ENCODE measurements at places on chromosomes 1 and 21.

GRCh38 chr1:167909691-167910180 lies 4.2 kb downstream of the ADCY10 start:
- no peak for DNase-seq

GRCh38 chr21:37696936-37697335 lies 219.3 kb downstream of the KCNJ6 start:
- no peak for DNase-seq

DNA sequence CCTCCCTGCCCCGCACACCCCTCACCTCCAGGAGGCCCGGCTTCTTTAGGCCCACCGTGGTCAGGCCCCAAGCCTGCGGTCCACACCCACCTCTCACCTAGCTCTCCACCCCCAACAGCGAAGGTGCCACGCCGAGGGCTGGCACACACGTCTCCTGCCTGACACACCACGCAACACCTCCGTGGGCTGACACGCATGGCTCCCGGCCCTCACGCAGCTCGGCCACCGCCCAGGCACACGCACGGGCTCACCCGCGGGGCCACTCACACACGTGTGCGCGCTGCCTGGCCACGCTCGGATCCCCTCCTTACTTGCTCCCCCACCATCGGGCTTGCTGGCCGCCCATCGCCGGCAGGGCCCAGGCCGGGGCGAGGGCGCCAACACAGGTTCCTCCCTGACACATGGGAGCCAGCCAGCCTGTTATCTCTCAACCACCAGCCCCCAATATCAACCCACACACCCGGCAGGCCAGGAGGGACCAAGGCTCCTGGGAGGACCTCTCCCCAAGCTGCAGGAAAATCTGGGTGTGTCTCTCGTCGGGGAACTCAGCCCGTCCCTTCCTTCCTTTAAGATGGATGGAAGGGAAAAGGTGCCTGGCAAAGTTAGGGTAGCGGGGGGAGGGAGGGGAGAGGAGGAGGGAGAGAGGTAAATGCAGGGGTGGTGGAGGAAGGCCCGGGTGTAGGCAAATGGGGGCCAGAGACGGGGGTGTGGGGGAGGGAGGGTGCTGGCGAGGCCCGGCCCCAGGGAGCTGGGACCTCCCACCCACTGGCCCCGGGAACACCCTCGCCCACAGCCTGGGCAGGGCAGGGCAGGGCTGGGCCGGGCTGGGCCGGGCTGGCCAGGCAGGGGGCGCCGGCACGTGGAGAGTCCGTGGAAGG lies 546 bp downstream of the ELOVL1 start:
- DNase-seq = peak; percentile 48

DNA sequence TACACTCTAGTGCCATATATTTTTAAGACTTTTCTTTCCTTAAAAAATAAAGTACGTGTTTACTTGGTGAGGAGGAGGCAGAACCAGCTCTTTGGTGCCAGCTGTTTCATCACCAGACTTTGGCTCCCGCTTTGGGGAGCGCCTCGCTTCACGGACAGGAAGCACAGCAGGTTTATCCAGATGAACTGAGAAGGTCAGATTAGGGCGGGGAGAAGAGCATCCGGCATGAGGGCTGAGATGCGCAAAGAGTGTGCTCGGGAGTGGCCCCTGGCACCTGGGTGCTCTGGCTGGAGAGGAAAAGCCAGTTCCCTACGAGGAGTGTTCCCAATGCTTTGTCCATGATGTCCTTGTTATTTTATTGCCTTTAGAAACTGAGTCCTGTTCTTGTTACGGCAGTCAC lies 25.2 kb downstream of the PSEN2 start:
- DNase-seq = no peak

DNA sequence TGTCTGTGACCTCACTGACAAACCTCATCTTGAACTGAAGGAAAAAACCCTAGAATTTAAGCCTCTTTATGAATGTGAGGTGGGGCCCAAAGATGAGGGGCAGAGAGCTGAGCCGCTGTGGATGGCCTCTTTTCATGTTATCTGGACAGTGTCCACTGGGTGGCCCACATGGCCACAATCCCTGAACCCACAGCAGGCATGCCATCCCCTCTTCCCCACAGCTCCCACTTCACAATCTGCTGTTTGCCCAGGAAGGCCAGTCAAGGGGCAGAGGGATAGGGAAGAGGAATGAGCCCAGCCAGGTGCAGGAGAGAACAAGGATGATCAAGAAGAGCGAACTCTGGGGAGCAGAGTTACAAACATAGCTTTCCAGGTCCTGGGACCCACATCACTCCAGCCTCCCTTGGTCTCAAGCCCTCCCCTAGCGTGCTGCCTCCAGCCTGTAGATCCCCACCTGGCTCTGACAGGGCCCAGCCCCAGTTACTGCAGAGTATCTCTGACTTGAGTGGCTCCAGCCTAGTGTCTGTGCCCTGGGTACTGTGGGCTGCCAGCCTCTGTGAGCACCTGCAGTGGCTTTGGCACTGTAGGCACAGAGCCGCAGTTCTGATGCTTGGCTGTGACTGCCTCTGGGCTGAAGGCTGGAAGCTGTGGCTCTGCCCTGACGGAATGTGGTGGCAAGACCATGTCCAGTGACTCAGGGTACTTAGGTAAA lies 1.9 kb upstream of the SLFNL1 start:
- DNase-seq = peak; percentile 60

GRCh38 chr1:234246638-234247116 lies 126.6 kb upstream of the COA6 start:
- no peak for DNase-seq

- DNase-seq = no peak
These were observed 41.5 kb upstream of the CTBS start for GRCh38 chr1:84615790-84616189.

DNA sequence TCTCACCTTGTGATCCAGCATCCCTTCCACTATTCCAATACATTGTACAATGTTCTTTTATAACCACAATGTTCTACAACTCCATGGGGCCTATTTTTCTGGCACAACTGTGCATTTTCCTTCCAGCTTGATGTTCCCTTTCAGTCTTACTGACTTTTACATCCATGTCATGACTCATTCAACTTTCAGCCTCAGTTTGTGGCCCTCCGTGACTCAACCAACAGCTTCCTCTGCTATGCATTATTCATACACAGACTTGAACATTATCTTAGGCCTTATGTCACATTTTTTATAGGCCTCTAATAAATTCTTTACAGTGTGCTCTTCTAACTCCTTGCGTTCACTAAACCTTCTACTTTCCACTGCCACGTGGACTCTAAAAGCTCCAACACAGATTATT lies 119.4 kb upstream of the PRMT6 start:
- DNase-seq = peak; percentile 33

DNA sequence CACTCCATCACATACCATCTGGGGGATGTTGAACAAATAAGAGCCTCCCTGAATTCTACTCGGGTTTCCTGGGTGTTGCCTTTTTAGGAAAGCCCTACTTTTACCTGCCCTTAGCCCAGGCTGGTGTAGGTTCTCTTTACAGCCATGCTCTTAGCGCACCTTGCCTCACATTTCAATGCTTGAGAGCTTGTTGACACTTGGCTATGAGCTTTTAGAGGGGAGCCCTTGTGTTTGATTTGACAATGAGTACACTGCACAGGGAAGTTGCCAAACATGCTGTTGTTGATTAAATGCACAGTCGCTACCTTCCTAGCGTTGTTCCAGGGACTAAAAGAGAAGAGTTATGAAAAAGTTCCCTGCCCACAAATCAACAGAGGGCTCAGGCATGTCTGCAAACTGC lies 103.8 kb downstream of the TRABD2B start:
- DNase-seq = no peak

GRCh38 chr1:232009741-232010140 lies 383.2 kb downstream of the DISC1 start:
- DNase-seq = no peak

- DNase-seq = no peak
These were observed 692 bp downstream of the TARDBP start for GRCh38 chr1:11013160-11013531.

DNA sequence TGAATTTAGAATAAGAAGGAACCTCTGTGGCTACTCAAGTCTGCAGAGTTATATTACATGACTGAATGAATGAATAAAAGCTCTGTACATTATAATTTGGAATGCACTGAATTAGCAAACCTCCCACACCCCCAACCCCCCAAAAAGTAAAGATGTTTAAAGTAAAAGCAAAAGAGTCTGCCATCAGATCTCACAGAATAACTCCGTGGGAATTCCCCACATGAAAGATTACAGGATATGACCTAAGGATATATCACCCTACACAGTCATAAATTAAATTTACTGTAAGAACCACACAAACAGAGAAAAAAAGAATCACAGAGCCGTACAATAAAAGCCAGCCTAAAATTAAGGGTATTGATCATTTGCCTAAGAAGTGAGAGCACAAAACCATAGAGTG lies 587.3 kb downstream of the PTPRC start:
- no peak for DNase-seq

DNA sequence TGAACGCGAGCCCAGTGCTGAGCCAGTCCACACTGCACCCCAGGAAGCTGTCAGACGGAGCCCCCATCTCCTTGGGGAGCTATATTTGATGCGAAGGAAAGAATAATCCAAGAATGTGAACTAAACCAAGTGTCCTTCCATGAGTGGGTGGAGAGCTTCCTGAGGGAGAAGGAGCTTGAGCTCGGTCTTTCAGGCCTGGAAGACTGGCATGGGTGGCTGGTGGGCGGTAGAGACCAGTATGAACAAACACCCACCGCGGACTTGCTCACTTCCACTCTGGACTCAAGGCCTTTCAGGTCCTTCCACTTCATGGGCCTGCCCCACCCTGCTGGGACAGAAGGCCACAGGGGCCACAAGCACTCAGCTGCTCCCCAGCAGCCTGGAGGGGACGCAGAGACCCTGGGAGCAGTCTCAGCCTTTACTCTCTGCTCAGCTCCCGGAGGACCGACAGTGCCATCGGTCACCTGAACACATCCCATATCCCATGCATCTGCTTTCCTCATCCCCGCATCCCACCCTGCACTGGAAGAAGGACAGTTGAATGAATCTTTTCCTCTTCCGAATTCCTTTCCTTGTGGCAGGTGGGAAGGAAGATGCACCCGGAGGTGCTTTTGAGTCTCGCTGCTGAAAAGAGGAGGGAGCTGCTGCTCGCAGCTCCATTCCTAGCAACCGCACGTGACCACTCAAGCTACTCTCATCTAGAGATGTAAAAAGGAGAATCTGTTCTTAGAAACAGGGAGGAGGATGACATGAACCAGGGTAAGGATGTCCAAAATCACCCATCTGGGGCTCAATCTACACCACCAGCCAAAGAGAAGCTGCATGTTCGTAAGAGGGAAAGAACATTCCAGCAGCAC lies 92.3 kb downstream of the PGBD5 start:
- DNase-seq = no peak

GRCh38 chr1:169878498-169878897 lies 15.2 kb downstream of the SCYL3 start:
- no peak for DNase-seq

- peak; percentile 8 for DNase-seq
These were observed 442.6 kb upstream of the PRMT6 start for GRCh38 chr1:106613861-106614260.

DNA sequence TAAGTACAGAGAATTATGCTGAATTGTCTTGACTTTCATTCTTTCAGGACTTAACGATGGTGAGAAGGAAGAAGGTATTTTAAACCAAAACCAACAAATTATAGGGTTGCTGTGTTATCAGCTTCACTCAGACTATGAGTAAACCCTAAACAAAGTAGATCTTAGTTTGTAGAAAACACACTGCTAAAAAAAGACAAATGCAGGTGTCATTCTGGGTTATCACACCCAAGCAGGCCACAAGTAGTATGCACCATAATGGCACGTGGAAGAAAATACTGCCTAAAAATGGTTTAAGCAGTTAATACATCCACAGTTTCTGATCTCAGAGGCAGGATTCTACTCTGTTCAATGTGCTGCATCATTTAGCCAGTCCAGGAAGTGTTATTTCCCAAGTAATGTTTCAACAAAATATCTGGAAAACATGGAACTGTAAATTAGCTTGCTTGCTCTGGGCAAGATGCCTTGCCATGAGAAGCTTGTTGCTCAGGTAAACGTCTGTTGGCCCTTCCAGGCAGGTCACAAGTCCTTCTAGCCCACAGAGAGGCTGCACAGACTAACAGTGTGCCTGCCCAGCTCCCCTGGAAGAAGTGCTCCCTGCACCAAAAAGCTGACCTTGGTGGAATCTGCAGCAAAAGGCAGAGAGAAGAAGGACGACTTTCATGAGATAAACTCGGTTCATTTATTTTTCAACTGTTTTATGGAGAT lies 4.1 kb downstream of the DIPK1A start:
- no peak for DNase-seq

DNA sequence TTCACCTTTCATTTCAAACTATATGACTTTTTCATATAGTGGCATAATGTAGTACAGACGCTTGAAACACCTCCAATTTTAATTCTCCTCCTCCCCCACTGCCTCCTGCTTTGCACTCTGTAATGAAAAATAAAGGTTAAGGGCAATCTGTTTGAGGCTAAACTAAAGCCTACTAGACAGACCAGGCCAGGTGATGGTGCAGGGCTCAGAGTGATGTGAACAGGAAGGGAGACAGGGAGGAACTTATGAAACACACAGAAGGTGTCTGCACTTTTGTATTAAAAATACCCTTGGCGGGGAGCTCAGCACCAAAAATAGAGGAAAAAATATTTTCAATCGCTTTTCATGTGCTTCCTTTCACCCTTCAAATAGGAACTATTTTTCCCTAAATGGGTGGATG lies 415.4 kb downstream of the LMO4 start:
- no peak for DNase-seq

- DNase-seq = no peak
These were observed 940 bp upstream of the PRKCZ start for GRCh38 chr1:2049225-2049717.

GRCh38 chr1:27481994-27482620 lies 7.9 kb downstream of the WASF2 start:
- DNase-seq = no peak

DNA sequence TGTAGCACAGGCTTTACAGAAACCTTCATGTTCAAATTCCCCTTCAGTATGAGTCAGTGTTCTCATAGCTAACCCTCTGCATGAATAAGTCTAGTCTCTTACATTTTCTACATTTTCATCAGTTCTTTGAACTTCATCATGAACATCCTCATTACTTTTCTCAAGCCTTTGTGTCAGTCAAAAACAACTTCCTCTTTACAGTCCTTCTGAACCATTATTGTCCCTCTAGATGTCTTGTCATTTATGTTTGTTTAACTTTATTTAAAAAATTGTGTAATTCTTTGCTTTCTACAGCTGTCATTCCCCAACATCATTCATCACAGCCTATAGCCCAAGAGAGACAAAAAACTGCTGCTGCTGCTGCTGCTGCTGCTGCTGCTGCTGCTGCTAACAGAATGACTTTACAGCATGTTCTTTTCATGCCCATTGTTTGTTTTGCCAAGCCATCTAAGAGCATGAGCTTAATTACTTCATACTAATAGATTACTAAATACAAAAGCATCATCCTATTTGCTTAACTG lies 133.1 kb downstream of the LRRC40 start:
- peak; percentile 16 for DNase-seq

DNA sequence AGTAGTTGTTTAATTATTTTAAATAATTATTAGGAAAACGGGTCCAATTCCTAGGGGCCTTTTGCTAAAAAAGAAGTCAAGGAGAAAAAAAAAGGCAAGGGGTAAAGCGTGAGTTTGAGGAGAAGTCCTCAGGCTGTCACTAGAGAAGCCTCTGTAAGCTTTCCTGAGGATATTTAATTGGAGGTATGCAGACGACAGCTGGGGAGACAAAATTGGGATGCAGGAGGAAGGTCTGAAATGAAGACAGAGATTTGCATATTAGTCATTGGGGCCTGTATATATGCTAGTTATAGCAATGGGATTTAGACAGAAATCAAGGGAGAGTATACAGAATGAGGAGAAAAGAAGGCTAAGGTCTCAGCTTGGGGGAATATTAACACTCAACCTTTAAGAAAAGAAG lies 8.6 kb downstream of the ATP6V1G3 start:
- DNase-seq = no peak

Measured in AG20443 (cell line).